Choroid plexus epithelial cell (primary cell): ENCODE measurements at places on chromosomes 2 and 18.

DNA sequence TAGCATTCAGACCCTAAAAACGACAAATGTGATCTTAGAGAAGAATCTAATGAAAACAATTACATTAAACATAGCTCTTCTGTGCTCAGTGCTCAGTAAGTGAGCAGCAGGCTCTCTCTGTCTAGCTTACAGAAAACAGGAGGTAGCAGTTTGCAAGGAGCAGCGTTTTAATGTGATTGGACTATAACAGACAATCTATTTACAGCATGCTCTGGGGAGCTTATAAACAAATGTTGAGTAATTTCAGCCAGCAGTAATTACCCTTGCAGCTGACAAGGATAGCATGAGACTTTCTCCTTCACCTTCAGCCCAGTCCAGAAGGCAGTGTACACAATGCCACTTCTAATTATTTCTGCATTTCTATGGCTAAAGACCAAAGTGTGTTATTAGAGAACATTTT lies 270.4 kb downstream of the FIGN start:
- peak; percentile 29 for DNase-seq

DNA sequence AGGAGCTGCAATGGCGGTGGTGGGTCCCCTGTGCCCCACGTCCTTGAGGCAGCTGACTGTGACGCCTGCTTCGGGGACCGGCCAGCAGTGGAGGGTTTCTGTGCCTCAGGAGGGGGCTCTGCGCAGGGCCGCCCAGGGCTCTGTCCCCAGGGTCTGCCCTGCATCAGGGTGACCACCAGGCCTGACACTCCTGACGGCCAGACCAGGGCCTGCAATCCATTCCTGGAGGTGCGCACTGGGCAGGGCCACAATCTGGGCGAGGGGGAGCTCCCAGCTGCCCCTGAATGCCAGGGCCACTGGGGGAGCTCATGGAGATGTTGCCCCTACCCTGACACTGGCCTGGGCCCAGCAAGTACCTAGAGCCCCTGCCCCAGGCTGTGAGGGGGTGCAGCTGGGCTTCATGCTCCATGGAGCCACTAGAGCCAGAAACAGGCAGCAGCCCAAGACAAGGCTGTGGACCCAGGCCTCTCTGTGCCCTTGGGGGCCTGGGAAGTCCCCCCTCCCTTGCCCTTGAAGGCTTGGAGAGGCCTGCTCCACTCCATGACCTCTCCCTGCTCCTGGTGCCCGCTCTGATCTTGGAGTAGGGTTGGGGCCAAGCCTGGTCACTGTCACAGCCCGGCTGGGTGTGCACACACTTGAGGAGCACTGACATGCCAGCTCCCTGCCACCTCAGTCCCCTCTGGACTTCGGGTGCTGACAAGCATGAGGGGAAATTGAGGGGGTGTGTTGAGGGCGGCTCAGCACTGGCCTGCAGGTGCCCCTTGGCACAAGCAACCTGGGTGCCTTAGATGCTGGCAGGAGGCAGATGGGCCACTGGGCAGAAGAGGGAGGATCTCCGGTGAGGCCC lies 55.9 kb downstream of the LDAH start:
- no peak for DNase-seq

DNA sequence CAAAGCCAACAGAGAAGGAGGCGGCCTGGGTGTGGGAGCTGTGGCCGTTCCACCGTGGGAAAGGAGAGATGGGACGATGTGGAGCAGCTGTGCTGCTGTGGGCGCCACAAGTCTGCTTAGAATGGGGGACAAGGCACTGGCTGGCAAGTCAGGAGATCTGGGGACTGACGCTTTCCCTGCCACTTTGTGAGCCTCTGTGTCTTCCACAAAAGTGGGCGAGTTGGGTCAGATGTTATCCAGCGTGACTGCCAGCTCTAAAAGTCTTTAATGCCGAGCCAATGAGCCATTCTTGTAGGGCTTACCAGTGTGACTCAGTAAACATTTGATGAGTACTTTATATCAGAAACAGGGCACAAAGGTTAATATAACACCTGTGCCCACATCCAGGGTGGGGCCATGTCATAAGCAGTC lies 113.6 kb upstream of the MGAT5 start:
- no peak for DNase-seq

- DNase-seq = no peak
Observed at GRCh38 chr18:27497246-27497645, 312.1 kb upstream of the CHST9 start.
